ENCODE measurements at places on chromosomes 12 and 14. TPM values are rescaled to one million over a fixed set of nuclear protein-coding genes. Genes with fewer than 3 reads are reported as not detected.

The ABCC9 gene
- total RNA-seq: not detected

The IRAK3 gene
- total RNA-seq: 0.53 TPM

- no peaks in the 10 kb centered on the region for H3K4me1 ChIP-seq
- H3K36me3 ChIP-seq: peaks cover 15% of the 10 kb centered on the region
- H3K4me3 ChIP-seq: no peak overlapping the region
- H3K27me3 ChIP-seq: no peaks in the 10 kb centered on the region
- H3K27ac ChIP-seq: no peak overlapping the region
Measured at GRCh38 chr14:85978582-85979250, 448.8 kb downstream of the FLRT2 start.

DNA sequence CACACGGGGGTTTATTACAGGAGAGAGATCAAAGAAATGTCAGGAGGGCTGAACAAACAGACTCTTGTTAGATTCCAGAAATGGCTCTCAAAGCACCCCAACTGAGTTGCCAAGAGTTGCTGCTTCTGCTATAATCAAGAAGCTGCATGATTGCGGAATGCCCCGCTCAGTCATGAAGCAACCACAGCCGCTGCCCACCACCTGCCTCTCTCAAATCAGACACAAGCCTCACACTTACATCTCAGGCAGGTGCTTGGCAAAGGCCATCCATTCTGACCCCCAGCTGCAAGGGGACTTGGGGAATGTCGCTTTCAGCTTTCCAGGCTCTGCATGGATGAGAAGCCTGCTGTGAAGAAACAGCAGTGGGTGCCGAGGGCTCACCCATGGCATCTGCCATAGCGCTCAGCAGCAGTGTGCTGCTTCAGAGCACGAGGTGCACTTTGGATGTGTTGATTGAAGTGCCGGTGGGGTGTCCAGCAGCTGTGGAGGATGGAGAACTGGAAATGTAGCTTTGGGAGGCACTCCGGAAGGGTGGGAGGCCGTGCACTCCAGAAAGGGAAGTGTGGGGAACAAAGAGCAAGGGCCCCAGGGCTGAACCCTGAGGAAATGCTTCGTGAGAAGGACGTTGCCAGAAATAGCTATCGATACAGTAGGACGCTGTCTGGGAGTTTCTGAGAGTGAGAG lies 37.7 kb downstream of the LRRC74A start:
- H3K4me3 ChIP-seq: no peak overlapping the region
- no peak for DNase-seq
- H3K27me3 ChIP-seq: peaks cover 26% of the 10 kb centered on the region
- H3K4me1 ChIP-seq: peaks cover 18% of the 10 kb centered on the region
- no peak overlapping the region for H3K27ac ChIP-seq

DNA sequence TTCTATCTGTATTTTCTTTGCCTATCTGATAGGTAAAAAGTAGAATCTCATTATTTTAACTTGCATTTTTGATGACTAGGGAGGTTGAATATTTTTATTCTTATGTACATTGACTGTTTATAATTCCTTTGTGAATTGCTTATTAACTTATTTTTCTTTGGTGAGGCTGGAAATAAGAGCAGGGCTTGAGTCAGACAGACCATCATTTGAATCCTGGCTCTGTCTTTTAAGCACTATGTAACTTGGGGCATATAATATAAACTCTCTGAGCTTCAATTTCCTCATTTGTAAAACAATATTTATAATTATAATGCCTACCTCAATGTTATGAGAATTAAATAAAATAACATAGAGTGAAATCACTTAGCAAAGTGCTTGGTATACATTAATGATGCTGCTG lies 108.9 kb downstream of the MSRB3 start:
- no peak overlapping the region for H3K27ac ChIP-seq
- H3K27me3 ChIP-seq: peaks cover 2% of the 10 kb centered on the region
- H3K4me3 ChIP-seq: no peak overlapping the region
- no peak for DNase-seq

DNA sequence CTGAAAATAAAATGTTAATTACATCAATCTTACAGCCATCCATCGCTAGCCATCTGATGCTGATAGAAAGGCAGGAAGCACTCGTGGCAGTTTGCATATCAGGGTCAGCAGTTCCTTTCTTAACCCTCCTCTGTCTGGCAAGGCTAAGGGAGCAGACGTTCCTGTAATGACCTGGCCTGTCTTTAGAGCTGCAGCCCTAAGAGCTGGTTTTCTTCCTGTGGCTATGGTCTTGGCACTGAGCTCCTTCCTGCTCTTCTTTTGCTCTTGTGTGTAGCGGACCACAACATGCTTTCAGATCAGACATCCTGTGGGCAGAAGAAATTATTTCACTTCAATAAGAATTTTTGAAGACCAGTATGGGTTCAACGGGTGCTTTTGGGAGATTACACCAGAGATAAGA lies 170.4 kb downstream of the DAD1 start:
- no peak for DNase-seq
- H3K4me1 ChIP-seq: no peaks in the 10 kb centered on the region
- no peak overlapping the region for H3K4me3 ChIP-seq

The TESPA1 gene
- 112 TPM for total RNA-seq

DNA sequence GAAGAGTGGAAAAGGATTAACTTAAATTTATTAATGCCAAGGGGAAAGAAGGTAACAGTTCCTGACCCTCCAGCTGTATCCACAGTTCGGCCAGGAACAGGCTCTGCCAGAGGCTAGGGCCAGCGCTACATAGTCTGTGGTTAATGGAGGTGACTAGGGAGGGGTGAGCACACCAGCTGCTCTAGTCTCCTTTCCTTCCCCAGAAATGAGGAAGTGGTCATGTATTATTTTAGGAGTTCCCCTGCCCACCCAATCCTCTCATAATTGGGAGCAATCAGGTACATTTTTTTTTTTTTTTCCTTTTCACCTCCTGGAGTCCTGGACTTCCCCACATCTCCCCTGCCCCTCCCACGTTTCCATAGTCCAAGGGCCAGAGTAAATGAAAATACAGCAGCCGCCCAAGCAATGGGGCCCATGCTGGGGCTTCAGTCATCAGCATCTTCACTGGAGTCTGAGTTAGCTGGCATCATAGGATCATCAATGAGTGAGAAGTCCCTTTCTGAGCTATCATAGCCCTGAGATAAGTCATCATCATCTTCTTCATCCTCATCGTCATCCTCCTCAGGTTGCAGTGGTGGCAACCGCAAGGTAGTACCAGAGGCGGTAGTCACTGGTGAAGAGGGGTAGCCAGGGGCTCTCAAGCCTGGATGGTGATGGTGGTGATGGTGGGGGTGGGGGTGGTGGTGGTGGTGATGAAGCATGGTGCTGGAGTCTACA lies 1.5 kb upstream of the SUPT16H start:
- H3K27me3 ChIP-seq: no peaks in the 10 kb centered on the region
- peak overlapping the region; percentile 100 for H3K4me3 ChIP-seq
- H3K4me1 ChIP-seq: peaks cover 29% of the 10 kb centered on the region

The IFNG-AS1 gene
- total RNA-seq: 5.1 TPM

DNA sequence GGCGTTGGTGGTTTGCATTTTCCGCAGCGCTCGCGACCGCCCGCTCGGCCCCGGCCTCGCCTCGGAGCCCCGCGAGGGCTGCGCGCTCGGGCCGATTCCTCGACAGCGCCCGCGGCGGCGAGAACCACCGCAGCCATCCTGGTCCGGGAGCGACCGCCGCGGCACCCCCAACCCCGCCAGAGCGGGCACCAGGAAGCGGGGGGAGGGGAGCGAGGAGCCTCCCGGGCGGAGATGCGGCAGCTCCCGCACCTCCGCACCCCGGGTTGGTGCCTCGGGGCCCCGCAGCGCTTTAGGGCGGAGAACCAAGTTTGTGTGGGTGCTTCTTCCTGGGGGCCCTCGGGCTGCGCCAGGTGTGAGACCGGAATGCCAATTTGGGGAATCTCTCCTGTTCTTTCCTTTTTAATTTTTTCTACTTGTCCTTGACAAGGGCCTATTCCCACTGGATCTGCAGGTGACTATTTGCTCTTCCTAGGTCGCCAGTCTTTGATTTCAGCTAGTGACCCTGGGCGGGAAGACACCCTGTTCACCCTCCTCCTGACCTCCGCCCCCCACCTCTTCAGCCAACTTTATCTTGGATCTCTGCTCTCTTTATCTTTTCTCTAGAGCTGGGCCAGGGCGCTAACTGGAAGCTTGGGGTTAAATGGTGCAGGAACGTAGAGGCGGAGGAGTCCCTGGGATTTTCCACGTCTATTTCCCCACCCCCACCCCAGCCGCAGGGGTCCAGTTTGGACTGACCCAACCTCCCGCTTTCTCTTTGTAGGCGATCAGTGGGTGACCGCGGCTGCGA lies at the start of gene SOCS2:
Gene SOCS2 (plus strand): TSS at position 751 of the 787 bp plus-strand sequence. CDS start 223 bp downstream, outside the sequence.
- H3K36me3 ChIP-seq: peaks cover 38% of the 10 kb centered on the region
- H3K27me3 ChIP-seq: peaks cover 7% of the 10 kb centered on the region
- H3K4me1 ChIP-seq: peaks cover 35% of the 10 kb centered on the region

DNA sequence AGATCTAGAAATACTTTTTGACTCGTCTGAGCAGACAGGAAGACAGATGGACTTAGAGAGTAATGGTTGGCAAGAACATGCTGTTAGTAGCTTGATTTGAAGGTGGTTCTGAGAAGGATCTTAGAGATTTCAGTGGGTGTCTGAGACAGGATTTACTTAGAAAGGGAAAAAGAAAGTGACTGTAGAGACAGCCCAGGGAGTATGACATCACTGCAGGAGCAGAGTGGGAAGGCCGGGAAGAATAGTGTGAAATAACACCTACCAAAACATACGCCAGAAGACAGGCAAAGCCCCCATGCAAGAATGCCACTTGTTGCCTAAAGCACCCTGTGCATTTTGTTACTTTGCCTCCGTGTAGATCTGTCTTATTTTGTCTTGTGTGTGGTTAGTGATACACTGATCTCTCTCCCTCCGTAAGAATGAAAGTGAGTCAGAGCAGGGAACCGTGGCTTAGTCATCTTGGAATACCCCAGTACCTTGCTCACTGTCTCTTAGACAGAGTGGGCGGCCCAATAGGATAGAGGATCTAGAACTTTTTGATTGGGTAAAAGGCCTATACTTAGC lies 161.3 kb upstream of the IFNG-AS1 start:
- H3K4me3 ChIP-seq: no peak overlapping the region
- DNase-seq: no peak
- no peaks in the 10 kb centered on the region for H3K27me3 ChIP-seq
- H3K27ac ChIP-seq: no peak overlapping the region
- peaks cover 2% of the 10 kb centered on the region for H3K4me1 ChIP-seq

The ISCU gene
- total RNA-seq: 86.8 TPM

GRCh38 chr12:6942331-6942665 lies 1.3 kb upstream of the RNU7-1 start:
- H3K4me1 ChIP-seq: peaks cover 34% of the 10 kb centered on the region
- no peaks in the 10 kb centered on the region for H3K27me3 ChIP-seq
- H3K4me3 ChIP-seq: no peak overlapping the region
- peak overlapping the region; percentile 94 for H3K27ac ChIP-seq
- DNase-seq: no peak

DNA sequence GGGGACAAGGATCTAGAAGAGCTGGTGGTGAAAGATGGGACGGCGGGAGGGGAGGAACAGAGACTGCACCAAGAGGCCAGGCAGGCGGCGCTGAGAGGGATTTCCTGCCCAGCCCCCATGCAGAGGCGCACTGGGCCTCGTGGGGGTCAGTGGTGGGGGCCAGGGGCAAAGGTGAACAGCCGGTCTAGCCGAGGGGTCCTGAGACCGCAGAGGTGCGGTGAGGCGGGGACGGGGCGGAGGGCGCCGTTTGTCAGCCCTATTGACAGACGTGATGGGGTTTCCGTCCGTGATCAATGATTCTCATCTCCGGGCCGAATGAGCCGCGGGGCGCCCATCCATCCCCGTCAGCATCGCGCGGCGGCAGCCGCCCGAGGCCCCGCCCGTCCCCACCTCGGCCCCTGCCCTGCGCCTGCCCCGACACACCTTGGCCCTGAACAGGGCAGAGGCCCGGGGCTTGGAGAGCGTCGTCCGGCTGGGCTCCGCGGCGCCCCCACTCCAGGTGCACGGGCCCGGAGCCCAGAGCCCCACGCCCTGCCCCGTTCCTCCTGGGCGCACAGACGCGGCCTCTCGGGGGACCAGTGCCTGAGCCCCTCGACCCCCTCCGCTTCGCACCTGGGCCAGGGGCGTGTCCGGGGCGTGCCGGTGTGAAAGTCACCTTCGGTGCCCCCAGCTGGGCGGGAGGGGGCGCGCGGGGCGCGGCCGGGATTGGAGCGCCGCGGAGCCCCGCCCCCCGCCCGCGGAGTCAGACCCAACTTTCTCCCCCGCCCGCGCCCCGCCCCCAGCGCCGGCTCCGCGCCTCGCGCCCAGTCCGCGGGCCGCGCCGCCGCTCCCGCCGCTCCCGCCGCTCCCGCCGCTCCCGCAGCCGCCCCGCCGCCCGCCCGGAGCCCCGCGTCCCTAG lies at the start of gene NXPH4:
Gene NXPH4 (plus strand): TSS at position 781 of the 898 bp plus-strand sequence. CDS start 176 bp downstream, outside the sequence.
- H3K27ac ChIP-seq: peak within 1 kb of the TSS; percentile 53
- peaks cover 67% of the 10 kb centered on the region for H3K27me3 ChIP-seq
- H3K4me3 ChIP-seq: peak within 1 kb of the TSS; percentile 80
- peaks cover 38% of the 10 kb centered on the region for H3K4me1 ChIP-seq
- peaks cover 2% of the 10 kb centered on the region for H3K36me3 ChIP-seq

DNA sequence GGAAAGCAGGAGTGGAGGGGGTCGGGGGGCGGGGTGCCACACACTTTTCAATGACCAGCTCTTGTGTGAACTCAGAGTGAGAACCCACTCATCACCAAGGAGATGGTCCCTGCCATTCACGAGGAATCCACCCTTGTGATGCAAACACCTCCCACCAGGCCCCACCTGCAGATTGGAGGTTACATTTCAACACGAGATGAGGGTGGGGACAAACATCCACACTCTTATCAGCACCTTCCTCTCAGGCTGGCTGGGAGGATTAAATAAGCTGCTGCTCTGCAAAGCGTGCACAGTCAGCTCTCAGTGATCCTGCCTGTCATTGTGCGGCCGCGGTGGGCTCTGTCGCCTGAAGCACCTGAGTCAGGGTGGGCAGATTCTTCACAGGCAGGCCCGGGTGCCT lies 39.7 kb downstream of the AACS start:
- H3K4me3 ChIP-seq: no peak overlapping the region
- DNase-seq: no peak
- no peak overlapping the region for H3K27ac ChIP-seq
- H3K4me1 ChIP-seq: no peaks in the 10 kb centered on the region
- peaks cover 12% of the 10 kb centered on the region for H3K36me3 ChIP-seq

DNA sequence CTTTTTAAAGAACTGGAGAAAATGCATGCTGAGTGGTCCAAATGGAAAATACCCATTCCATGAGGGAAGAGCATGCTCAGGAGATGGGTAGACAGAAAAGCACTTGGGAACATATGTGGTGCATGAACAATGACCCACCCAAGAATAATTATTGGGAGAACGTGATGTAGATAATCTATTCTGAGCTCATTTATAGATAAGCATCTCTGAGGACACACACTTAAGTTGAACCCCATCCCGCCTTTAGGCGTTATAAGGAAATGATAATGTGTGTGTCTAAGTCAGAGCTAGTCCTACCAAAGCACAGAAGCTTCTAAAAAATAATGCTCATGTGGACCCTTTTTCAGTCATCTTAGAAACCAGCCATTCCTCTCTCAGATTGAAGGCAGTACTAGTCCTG lies 189.9 kb downstream of the KTN1 start:
- no peak for DNase-seq
- no peaks in the 10 kb centered on the region for H3K36me3 ChIP-seq
- no peak overlapping the region for H3K27ac ChIP-seq
- H3K27me3 ChIP-seq: peaks cover 11% of the 10 kb centered on the region
- no peaks in the 10 kb centered on the region for H3K4me1 ChIP-seq
